ENCODE measurements at places on chromosomes 12 and 14. TPM values are rescaled to one million over a fixed set of nuclear protein-coding genes. Genes with fewer than 3 reads are reported as not detected.

- DNase-seq: no peak
These were observed 23.7 kb upstream of the TDRD9 start for GRCh38 chr14:103904493-103905107.

DNA sequence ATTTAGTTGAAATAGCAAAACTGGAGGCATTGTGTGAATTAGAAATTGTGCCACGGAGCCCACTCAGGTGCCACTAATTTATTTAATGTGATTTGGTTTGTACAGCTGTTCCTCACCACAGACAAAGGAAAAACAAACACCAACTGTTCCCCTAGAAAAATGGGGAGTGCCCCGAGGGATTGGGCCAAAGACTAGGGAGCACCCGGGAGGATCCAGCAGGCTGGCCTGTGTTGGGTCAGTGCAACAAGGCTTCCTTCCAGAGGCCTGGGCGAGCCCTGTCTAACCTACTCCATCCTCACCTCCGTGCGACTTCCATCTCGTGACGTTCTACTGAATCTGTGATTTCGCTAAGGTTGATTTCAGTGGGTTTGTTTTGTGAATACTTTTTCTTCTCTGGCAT lies 206.2 kb downstream of the CHST11 start:
- no peak for DNase-seq

The ADAM21 gene
- not detected for total RNA-seq

DNA sequence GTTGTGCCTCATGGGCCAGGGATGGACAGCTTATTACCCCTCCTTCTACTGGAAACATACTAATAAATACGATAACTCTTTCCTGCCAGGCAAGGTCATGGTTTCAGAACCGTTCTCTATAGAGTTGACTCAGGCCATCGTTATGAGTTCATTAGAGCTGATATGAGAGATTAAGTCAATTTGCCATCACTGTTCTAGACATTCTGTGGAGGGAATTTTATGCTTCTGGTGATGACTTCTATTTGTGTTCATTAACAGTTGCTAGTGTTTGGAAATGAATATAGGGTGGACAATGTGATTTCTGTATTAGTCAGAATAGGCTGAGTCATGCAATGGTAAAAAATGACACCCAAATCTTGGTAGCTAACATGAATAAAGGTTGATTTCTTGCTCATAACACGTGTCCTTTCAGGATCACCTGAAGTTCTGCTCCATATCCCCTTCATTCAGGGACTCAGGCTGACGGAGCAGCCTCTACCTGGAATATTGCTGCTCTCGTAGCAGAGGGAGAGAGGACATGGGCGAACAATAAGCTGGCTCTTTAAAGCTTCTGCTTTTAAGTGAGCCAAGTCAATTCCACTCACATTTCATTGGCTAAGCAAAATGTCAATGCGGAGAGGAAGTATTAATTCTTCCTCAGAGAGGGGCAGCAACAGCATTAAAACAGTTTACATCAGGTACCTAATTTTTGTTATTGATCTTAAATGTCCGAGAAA lies 18.5 kb upstream of the TBPL2 start:
- DNase-seq: no peak

The SNX6 gene
- 84.3 TPM for total RNA-seq

The DDIT3 gene
- 15.0 TPM for total RNA-seq

- no peak for DNase-seq
These were observed 6.1 kb upstream of the PSMA3 start for GRCh38 chr14:58238252-58239243.

DNA sequence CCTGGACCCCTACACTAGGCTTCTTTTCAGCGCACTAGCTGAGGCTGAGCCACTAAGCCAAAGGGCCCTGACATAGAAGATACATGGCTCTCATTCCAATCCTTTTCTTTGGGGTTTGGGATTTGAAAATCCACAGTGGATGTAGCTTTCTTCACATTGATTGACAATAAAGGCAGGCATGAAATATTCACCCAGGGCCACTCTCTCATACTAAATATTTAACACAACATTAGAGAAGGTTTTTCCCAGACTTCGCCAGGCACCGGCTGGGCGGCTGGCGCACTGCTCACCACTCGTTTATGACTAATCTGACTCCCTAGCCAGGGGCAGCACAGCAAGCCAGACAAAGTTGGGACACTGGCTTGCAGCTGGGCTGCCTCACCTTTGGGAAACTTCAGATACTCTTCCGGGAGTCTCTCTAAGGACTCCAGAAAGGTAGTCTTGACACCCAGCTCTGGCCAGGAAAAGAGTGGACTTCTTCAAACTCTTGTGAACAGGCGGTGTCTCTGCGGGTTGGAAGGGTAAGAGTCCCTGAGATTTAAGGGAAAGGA lies 699 bp upstream of the HOXC11 start:
- DNase-seq: no peak

DNA sequence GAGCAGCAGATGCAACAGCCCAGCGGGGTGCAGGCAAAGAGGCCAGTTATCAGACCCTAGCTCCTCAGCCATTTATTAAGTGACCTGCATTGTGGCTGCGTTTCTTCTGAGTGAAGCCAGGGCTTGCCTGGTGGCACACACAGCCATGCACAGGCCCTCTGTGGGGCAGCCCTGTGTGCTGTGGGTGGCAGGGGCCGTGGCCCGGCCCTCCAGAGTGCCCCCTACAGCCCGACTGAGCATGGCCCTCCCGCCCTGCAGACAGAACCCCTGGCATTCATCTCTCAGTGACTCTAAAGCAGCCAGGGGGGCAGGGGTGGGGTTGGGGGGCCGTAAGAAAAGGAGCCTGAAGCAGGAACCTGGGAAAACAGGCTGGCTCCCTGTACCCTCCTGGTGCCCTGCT lies 226.0 kb upstream of the PWP1 start:
- DNase-seq: no peak

GRCh38 chr12:23464241-23464812 lies 485.1 kb downstream of the SOX5 start:
- no peak for DNase-seq

DNA sequence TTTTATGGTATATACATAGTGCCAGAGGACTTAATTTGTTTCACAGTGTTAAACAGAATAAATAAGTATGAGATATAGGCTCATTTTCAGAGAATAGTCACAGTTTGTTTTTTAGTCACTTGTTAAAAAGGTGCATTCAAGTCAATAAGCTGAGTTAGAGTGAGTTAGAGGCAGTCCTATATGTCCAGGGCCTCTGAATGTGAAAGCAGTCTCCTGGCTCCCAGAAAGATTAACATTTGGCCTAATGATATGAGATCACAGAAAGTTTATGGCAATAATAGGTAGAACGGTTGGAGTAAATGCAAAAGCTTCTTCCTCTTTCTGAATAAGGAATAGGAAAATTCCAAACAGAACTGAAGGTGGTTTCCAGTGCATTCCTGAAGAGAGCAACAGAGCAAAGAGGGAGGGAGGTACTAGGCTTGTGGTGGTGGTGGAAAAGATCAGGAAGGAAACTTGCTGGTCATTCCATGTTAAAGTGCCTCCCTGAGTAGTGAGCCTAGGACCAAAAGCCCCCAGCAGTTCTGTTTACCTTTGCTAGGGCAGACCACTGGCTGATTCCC lies 54.4 kb downstream of the SLC38A4 start:
- DNase-seq: no peak

GRCh38 chr12:22118238-22118790 lies 72.3 kb downstream of the CMAS start:
- DNase-seq: no peak

The ACRBP gene
- 1.7 TPM for total RNA-seq

- no peak for DNase-seq
These were observed 332.0 kb downstream of the MED13L start for GRCh38 chr12:115945491-115945885.

The MGP gene
- 0.21 TPM for total RNA-seq

DNA sequence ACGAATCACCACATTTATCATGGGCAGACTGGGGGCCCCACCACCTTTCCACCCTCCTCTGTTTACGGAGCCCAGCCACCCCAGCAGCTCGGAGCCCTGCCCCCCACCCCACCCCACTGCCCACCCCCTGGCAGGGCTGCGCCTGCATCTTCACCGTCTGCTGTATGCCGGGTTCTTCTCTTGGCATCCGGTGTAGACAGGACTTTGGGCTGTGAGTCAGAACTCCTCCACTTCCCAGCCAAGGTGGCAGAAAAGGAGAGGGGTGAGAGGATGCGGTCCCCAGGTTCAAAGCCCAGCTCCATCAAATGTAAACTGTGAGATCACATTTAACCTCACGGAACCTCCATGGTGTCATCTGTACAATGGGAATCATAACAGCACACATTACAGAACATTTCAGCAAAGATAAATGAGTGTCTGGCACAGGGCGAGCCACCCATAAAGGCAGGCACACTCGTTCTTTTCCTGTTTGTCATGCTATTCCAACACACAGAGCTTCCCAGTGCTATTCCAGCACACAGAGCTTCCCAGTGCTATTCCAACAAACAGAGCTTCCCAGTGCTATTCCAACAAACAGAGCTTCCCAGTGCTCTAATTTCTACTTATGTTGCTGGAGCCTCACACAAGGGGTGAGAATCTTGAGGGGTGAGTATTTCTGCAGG lies 292.7 kb upstream of the RTL1 start:
- DNase-seq: no peak

DNA sequence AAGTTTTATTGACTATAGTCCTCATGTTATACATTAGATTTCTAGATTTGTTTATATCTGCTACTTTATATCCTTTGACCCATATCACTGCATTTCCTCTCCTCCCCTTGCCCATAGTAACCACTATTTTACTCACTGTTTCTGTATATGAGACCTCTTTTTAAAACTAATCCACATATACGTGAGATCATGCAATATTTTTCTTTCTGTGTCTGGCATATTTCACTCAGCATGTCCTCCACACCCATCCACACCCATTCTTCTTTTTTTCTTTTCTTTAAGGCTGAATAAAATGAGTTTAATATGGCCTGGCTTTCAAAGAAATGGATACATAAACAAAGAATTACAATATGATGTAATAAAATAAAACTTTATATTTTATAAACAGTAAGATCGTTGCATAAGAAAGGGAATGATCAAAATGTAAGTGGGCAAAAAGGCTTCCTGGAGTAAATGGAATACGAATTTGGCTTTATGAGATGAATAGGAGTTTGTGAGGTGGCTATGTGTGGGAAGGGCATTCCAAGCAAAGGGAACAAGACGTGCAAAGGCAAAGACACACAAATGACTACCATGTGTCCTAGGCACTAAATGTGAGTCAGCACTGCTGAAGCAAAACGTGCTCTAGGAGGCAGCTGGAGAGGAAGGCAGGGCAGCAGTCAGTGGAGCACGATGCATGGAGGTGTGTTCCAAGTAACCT lies 53.2 kb upstream of the HIF1A start:
- no peak for DNase-seq

The BATF gene
- total RNA-seq: 41.6 TPM

The OR10G3 gene
- not detected for total RNA-seq

The TEX52 gene
- total RNA-seq: 0.29 TPM

The CLEC2B gene
- total RNA-seq: 58.8 TPM

The SYCP3 gene
- total RNA-seq: 2.0 TPM

GRCh38 chr14:90658541-90658967 lies 157.7 kb downstream of the TTC7B start:
- DNase-seq: no peak

The NEUROD4 gene
- total RNA-seq: not detected

DNA sequence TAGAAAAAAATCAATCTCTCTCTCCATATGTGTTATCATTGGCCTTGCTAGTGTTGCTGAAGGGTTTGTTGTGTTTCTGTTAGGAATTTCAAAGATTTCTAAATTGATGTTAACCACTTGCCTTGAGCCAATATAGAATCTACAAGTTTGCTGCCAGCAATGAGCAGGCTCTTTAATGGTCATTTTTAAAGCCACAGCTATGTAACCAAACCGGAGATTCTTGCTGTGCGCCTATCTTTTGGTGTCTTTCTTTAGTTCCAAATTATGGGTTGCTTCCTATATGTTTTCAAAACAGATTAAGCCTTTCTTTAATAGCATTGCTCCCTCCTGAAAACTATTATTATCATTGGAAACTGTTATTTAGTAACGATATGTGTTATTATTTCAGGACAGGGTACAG lies 545.7 kb downstream of the DIO2 start:
- DNase-seq: no peak

GRCh38 chr12:68348419-68348818 lies 16.3 kb upstream of the MDM1 start:
- peak; percentile 11 for DNase-seq

- no peak for DNase-seq
These were observed 63.4 kb upstream of the GPATCH2L start for GRCh38 chr14:76088326-76088725.

DNA sequence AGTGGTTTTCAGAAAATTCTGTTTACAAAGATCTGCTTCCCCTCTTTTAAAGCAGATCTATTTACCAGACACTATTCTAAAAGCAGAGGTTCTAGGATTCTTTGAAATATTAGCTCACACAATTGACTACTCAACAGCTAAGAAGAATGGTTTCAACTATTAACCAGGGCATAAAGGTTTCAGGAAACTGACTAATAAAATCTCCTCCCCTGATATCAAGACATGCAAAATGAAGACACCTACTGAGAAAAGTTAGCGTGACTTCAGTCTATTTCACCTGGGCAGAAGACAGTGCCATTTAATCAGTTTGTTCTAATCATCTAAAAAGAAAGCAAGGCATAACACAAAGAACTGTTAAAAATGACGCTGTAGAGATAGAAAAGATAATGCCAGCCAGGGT lies 22.2 kb downstream of the DAD1 start:
- no peak for DNase-seq

GRCh38 chr12:7129287-7129871 lies 690 bp upstream of the RBP5 start:
- DNase-seq: no peak

Measured in activated CD8-positive, alpha-beta T cell treated with anti-CD3 and anti-CD28 coated beads, Interleukin-2, amount 10 ng/mL, durations not matched to agents 7 days and 5 days (primary cell).